ENCODE measurements at places on chromosomes 11 and 22.
A peak's percentile ranks its signal among the peaks of the same experiment; 100 is the strongest.

DNA sequence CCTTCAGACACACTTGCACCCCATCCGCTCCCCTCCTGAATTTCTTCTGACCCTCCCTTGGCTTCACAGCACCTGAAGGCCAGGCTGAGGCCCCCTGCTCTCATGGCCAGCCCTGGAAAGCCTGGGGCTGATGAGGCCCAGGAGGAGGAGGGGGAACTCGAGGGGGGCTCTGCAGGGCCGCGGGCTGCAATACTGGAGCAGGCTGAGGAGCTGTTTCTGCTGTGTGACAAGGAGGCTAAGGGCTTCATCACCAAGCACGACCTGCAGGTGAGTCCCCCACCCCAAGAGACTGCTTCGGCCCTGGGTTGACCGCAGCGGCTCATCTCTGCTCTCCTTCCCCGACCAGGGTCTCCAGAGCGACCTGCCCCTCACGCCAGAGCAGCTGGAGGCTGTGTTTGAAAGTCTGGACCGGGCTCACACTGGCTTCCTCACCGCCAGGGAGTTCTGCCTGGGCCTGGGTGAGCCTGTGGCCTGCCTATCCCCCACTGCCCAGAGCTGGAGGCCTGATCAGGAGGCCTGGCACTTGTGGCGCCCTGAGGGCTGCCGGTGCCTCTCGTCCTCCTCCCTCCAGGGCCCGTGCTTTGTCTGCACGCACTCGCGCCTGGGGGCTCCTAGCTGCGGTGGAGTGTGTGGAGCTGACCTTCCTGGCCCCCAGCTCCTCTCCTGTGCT lies 922 bp downstream of the CRACR2B start:
- DNase-seq = no peak

- DNase-seq = peak; percentile 83
Observed at GRCh38 chr11:43868852-43869567, 11.6 kb upstream of the ALKBH3 start.

- DNase-seq = no peak
Observed at GRCh38 chr11:10931761-10932670, 74.2 kb upstream of the ZBED5 start.

DNA sequence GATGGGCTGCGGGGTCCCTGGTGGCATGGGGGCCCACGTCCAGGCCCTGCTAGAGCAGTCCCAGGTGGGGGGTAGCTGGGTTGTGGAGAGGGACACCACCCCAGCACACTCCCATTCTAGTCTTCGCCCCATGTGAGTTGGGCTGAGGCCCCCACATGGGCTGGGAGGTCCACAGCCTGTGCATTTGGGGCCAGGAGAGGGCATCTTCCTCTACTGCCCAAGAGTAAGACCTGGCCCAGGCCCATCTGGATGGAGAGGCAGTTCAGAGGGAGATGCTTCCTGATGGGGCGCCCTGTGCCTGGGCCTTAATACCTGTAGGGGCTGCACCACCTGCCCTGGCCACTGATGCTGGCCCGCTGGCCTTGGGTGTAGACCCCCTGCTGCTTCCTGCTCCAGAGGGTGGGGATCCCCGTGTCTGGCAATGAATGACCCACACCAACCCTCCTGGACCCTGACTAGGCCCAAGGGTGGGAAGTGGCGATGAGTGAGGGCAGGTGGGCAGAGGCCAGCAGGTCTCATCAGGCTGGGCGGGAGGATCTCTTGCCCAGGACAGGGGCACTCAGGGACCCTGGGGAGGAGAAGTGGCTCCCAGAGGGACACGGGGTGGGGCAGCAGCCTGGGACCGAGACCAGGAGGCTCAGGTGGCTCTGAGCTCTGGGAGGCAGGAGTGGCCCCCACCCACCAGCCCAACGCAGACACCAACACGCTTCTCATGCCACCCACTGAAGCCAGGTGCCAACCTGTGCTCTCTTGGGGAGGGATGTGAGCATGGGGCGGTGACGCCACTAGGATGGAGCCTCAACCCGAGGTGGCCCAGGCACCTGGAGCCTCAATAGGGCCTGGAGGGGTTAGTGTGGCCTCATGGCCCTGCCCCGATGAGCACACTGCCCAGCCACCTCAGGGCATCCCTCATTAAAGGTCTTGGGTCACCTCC lies 17.4 kb upstream of the GNB1L start:
- DNase-seq = no peak

DNA sequence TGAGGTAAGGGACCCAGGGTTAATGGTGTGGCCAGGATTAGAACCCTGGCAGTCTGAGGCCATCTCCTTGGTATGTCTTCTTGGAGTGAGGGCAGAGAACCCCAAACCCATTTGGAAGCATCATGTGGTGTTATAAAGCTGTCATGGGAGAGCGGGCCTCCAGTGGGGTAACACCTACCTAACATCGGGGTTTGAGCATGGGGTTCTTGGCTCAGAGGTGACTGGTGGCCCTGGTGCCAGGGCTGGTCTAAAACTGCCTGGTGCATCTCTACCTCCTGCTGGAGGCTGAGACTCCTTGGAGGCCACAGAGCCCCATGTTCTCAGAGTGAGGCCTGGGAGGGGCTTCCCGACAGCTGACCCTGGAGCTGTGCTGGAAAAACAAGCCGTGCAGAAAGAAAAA lies 4.5 kb downstream of the PRDM11 start:
- DNase-seq = no peak

DNA sequence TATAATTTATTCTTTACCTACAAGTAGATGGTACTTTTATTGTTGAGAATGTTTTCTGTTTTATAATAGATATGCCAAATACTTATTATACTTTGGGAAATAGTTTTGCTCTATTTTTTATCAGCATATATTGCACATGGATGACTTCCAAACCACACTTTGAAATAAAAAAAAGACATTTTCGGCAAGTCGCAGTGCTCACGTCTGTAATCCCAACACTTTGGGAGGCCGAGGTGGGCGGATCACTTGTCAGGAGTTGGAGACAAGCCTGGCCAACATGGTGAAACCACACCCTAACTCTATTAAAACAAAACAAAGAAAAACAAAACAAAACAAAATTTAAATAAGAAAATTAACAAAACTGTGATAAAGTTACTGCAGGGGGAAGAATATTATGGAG lies 983.9 kb upstream of the CNTN5 start:
- no peak for DNase-seq

DNA sequence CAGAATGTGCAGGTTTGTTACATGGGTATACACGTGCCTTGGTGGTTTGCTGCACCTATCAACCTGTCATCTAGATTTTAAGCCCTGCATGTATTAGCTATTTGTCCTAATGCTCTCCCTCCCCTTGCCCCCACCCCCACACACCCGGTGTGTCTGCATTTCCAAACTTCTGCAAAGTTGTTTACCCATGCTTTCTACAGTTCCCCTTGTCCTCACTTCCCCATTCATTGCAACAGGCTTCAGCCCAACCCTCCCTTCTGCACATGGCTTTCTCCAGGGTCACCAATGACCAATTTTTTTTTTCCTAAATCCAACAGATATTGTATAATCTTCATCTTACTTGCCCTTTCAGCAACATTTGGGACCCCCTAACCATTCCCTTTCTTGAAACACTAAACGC lies 32.0 kb upstream of the NUP50 start:
- DNase-seq = no peak

DNA sequence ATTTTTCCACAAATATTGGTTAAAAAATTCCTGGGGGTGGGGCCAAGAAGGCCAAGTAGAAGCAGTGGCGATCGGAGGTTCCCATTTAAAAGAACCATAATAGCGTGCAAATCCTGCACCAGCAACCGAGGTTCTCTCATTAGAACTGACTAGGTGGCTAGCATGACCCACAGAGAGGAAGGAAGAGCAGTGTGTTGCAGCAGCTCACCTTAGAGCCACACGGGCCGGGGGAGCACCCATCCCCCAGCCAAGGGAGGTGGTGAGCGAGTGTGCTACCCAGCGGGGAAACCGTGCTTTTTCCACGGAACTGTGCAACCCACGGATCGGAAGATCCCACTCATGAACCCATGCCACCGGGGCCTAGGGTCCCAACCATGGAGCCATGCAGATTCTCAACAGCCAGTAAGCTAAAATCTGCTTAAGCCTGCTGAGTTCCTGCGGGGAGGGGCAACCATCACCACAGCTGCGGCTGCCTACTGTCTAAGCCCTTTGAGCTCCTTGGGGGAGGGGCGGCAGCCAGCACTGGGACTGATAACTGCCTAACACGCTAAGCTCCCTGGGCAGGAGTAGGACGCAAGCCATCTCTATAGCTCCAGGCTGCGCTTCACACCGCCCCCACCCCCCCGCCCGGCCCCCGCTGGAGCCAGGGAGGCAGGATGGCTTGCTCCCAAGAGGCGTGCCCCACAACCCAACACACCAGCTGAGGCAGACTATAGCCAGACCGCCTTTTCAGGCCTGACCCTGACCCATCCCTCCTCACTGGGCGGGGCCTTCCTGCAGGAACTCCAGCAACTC lies 21.0 kb upstream of the HTATIP2 start:
- DNase-seq = no peak

- peak; percentile 93 for DNase-seq
Observed at GRCh38 chr11:119029340-119030028, 1.2 kb downstream of the SLC37A4 start.

GRCh38 chr11:45390407-45390806 lies 104.3 kb upstream of the SYT13 start:
- no peak for DNase-seq

DNA sequence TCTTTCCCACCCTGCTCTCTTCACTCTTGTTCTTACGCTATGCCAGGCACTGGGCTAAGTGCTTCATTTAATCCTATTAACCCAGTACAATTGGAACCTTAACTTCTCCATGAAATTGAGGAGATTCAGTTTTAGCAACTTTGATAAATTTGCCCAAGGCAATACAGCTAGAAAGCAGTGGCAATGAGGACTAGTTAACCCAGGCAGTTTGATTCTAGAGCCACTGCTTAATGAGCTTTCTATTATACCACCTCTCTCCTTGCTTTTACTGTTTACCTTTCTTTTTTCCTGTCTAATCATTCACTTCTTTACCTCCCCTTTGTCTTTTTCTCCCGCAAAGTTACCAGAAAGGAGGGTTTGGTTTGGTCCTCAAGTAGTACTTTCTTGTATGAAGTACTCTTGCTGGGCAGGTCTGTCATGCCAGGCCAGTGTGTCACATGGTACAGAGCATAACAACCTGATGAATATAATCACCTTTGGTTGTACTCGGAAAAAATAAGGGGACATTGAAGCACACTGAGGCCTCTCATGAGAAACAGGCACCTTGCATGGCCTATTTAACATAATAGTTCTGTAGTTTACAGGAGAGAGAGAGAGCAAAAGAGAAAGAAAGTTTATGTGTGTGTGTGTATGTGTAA lies 70.6 kb downstream of the PDHX start:
- DNase-seq = no peak

GRCh38 chr11:71502871-71503435 lies 24.1 kb upstream of the KRTAP5-7 start:
- no peak for DNase-seq

DNA sequence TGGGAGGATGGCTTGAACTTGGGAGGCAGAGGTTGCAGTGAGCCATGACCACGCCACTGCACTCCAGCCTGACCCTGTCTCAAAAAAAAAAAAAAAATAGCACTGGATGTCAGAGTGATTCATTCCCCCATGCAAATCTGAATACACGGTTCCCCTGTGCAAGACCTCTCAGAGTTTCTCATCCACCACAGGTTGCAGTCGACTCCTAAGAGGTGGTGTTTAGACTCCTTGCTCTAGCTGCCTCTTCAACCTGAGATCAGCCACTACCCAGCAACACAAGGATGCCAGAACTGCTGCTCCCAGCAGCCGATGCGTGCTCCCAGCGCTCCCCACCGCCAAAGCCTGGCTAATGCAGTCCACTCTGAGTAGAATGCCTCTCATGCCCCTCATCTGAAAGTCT lies 97.5 kb downstream of the PARVA start:
- DNase-seq = peak; percentile 38

DNA sequence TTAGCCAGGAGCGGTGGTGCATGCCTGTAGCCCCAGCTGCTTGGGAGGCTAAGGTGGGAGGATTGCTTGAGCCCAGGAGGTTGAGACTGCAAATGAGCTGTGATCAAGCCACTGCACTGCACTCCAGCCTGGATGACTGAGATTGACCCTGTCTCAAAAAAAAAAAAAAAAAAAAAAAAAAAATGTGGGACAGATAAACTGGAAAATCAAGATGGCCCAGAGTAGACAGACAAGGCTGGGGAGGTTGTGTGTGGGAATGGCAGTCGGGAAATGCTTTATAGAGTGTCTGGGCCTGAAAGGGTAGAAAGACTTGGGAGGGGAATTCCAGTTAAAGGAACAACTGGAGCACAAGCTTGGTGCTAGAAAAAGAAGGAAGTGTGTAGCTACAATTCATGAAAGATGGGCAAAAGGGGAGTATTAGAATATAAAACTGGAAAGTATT lies 18.2 kb upstream of the WDR74 start:
- DNase-seq = no peak

GRCh38 chr11:38788561-38788960 lies 2190.5 kb upstream of the RAG2 start:
- DNase-seq = no peak

- DNase-seq = no peak
Observed at GRCh38 chr11:116167706-116168458, 604.9 kb downstream of the BUD13 start.

DNA sequence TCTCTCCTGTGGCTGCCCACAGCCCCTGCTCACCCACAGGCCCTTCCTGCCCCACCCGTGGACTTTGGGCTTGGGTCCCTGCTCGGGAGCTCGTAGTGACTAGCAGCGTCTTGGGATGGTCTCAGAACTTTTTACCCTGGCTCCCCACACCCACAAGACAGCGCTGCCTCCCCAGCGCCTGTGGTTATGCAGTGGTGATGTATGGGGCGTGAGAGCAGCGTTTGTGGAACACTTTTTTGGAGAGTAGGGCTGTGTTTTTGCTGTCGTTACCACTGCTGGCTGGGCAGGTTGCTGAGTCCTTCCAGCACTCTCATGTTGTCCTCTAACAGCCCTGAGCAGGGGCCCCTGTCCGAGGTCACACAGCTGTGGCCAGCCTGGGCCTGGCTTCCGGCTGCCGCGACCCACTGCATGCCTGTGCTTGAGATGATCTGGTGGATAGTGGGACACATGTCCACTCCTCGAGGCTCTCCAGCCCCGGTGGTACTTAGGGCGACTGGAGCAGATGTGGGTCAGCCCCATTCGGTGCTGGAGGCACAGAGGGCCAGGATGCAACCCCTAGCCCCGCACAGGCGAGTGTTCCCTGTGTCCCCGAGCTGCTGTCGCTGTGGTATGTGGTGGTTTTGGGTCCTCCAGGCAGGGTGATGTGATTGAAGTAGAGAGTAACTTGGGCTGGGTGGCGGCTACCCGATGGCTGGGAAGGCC lies 7.1 kb upstream of the GRAMD4 start:
- DNase-seq = no peak

DNA sequence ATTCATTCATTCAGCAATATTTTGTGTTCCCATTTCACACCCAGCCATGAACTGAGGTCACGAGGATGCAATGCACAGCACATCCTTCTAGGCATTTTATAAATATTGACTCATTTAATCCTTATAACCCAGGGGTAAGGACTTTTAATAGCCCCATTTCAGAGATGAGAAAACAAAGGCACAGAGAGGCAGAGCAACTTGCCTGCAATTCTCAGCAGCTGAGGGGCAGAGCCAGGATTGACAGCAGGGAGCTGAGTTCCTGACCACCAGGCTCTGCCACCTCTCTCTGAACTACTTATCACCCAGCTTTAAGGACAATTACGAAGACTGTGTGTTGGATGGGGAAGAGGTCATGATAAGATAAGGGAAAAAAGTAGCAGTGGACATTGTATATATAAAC lies 12.8 kb upstream of the FGF3 start:
- DNase-seq = no peak
